ENCODE measurements at places on chromosomes 3 and 15. TPM values are rescaled to one million over a fixed set of nuclear protein-coding genes. Genes with fewer than 3 reads are reported as not detected.

GRCh38 chr15:87477737-87478686, 778.5 kb downstream of the NTRK3 start:
- no peak for DNase-seq

DNA sequence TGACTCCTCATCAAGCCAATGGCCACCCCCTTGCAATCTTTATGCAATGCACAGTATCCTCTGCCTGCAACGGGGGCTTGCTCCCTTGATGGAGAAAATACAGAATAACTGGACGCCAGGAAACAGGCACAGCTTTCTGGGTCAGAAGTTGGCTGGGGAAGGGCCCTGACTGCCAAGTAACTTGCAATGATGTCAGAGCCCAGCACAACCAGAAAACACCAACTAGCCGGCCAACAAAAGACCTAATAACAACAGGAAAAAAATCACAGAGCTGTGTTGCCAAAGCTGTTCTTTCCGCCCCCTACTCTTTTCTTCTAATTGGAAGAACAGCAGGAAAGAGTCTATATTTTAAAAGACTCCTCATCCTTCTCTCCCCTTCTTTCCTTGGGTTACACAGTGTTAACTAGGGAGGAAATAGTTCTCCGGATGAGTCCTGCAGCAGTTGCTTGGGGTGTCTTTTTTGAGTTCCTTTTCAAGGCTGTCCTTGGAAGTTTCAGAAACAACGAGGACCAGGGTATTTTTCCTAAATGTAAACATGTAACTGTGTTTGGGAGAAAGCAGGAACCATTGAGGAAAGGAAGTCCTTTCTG, 1.4 kb upstream of the SEMA6D start:
- DNase-seq = no peak

DNA sequence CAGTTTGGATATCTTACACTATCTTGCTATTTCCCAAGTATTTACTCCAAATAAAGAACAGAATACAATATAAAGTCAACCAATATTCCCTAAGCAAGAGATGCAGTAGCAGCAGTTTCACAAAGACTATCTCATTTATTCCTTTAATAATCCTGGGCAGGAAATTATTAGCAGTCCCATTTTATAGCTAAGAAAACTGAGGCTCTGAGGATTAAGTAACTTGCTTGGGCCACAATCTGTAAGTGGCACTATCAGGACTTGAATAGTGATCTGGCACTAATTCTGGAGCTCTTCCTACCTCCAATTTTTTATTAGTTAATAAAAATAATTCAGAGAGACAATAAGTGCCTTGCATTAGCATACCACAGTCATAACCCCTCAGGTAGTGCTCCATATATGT, 611.7 kb downstream of the MCTP2 start:
- DNase-seq = no peak

DNA sequence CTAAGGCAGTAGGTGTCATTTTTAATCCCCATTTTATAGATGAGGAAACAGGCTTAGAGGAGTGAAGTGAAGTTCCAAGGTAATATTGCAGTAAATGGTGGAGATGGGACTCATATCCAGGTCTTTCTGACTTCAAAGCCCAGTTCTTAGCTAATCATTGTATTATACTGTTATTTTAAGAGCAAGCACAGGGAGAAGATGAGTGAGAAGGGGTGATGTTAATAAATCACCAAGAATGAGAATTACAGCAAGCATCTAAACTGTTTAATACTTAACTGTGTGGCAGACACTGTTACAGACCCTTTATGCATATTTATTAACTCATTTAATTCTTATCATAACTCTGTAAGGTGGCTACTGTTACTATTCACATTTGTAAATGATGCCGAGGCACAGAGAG, 61.2 kb downstream of the VPS8 start:
- DNase-seq = no peak

LRRC31 gene
- not detected for total RNA-seq

GRCh38 chr3:192494174-192494573, 233.2 kb downstream of the FGF12 start:
- DNase-seq = no peak

DNA sequence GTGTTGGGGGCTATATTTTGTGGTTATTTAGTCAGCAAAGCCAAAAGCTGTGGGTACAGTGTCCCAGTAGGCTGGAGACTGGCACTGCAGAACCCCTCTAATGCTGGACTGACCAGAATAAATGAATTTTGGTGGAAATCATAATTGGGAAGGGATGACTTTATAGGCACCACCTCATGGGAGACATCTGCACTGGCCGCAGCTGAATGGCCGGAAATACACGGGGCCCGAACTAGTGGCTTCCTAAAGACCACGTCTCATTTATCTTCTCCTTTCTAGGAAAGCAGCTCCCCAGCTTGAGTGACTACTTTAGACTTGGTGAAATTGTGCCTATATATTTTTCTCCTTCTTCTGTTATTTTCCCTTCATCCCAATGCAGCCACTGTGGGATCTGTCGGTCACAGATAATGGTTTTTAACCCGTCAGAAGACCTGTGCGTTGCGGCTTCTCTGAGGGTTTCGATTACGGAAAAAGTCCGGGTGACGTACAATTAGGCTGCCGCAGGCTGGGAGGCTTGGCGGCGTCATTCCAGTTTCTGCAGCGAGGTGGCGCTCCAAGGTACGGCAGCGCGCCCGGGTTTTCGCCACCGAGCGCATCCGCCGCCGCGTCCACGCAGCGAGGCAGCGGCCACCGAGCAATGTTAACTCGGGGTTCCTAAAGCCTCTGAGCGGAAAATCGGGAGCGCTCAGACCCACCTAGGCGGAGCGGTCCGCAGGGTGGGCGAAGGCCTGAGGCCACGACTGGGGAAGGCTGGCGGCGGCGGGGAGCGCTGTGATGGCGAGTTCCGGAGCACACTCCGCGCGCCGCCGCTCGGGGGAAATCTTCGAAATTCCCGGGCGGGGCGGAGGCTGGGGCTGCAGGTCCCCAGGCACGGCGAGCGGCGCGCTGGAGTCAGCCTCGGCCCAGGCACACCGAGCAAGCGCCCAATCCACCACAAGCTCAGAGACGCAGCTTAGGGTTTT, 26.3 kb downstream of the NR2F2 start:
- peak; percentile 81 for DNase-seq

GRCh38 chr3:44983484-44983941, 7.5 kb downstream of the EXOSC7 start:
- DNase-seq = no peak

SEMA6D gene
- 9.0 TPM for total RNA-seq

AMT gene
- 3.6 TPM for total RNA-seq

GPR176 gene
- 73.6 TPM for total RNA-seq

GRCh38 chr15:58403581-58403980, 28.2 kb upstream of the LIPC start:
- DNase-seq = no peak

OTOL1 gene
- total RNA-seq = not detected

GRCh38 chr3:129688271-129688895, 81.9 kb upstream of the PLXND1 start:
- peak; percentile 90 for DNase-seq

- DNase-seq = peak; percentile 91
Observed at GRCh38 chr3:195154793-195155535, 116.0 kb downstream of the XXYLT1 start.

CCR1 gene
- total RNA-seq = 13.9 TPM

CASR gene
- total RNA-seq = not detected

DNA sequence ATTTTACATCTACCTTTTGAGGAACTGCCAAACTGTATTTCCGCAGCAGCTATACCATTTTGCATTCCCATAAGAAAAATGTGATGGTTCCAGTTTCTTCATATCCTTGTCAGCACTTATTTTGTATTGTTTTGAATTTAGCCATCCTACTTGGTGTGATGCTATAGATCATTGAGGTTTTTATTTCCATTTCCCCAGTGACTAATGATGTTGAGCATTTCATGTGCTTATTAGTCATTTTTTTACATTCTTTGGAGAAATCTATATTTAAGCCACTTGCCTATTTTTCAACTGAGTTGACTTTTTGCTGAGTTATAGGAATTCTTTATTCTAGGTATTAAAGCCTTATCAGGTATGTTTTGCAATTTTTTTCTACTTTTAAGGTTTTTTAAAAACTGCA, 347.6 kb upstream of the RARB start:
- DNase-seq = no peak

- DNase-seq = peak; percentile 69
Observed at GRCh38 chr15:68314563-68314962, 37.0 kb downstream of the FEM1B start.

DNA sequence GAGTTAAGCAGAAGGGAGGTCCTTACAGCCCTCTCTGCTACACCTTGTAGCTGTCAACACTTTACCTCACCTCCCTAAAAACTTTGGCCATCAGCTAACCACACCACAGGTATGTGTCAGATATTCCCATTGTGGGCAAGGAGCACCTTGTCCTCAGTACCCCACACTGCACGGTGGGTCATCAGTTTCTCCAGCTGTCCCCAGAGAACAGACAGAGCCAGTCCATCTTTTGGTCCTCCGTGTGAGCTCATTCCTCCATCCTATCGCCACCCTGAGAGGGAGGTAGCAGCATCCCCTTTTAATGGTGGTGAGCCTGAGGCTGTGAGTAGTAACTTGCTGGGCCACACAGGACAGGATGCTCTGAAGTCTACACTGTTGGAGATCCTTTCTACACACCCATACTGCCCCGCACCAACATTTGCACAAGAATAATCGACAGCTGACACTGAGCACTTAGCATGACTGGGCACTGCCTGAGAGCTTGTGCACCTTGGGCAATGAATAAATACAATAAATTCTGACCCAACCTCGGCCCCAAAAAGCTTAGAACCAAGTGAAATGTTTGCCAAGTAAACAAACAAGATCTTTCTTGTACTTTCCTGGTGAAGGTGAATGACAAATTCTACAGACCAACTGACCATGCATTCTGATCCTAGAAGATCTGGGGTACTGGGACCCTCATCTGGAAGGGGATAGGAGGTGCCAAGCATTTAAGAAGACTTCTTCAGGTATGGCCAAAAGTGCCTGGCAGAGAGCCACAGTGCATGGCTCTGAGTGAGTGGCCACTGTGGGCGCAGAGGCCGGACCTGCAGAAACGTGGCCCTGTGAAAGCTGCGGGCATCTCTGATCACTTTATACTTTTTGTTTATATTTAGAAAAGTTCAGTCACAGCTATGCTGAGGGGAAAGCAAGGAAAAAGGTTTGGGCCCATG, 6.9 kb downstream of the CHCHD4 start:
- no peak for DNase-seq

DNA sequence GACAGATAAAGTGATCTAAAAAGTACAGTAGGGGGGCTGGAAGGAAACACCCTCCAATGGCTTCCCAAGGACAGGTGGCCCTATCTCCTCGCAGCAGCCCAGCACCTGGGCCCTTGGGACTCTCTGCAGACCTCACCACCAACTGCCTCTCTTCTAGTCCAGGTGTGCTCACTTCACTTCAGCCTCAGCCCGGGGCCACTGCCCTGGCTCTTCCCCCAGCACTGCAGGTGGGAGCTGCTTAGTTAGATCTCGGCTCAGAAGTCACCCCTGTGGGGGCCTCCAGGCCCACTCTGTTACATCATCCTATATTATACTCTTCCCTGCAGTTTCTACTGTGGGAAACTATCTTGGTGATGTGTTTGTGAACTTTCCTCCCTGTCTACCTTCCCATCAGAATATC, 2.0 kb downstream of the KLF15 start:
- peak; percentile 21 for DNase-seq

- DNase-seq = no peak
Observed at GRCh38 chr3:142930463-142930862, 33.0 kb downstream of the PAQR9 start.

- DNase-seq = peak; percentile 91
Observed at GRCh38 chr15:29103824-29104565, 165.6 kb downstream of the NSMCE3 start.

DNA sequence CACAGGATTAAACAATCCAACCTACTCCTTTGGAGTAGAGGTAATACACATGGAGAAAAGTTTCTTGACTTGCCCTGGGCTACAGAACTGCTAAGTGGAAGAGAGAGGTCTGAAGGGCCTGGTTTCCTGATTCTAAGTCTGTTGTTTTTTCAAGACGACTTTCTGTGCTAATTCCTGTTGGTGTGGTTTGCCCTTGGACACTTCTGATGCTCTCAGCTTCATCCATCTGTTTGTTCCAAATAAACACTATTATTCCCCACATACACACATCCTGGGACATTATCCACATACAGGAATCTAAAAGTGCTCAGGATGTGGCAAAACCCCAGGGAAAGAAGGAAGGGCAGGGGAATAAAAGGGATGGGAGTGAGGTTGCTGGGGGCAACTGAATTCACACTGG, 393.5 kb upstream of the TBL1XR1 start:
- no peak for DNase-seq

- DNase-seq = no peak
Observed at GRCh38 chr3:13235897-13236296, 162.7 kb upstream of the IQSEC1 start.

CTXN2 gene
- total RNA-seq = not detected

TM6SF1 gene
- 11.3 TPM for total RNA-seq

- DNase-seq = no peak
Observed at GRCh38 chr15:29039466-29040369, 153.9 kb downstream of the APBA2 start.

WDR93 gene
- total RNA-seq = not detected

DNA sequence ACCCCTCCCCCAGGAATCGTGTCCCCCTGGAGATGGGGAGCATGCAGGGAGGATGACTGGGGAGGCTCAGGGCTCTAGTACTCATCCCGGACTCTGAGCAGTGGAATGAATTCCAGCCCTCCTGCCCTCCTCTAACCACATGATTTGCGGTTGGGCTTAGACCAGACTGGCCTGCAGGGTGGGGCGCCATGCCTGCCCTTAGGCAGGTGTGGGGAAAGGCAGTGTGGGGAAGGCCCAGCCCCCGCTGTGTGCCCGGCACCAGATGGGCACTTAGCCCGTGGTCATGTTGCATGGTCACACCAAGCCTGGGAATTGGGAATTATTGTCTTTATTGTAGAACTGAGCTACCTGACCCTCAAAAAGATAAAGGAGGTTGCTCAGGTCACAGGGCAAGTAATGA, 283.8 kb downstream of the TLE3 start:
- DNase-seq = no peak

GRCh38 chr15:67134871-67135492, 69.6 kb downstream of the SMAD3 start:
- no peak for DNase-seq

DNA sequence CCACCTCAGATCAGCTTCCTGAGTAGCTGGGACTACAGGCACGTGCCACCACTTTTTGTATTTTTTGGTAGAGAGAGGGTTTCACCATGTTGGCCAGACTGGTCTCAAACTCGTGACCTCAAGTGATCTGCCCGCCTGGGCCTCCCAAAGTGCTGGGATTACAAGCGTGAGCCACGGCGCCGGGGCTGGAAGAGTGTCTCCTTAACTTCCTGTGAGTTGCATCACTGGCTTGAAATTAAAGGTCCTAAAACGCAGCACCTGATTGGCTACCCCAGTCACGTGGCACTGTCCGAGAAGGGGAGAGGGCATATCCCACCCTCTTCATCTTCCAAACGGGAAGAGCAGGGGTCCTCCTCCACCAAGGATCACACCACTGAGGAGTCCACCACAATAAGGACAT, 5.5 kb upstream of the FAM174B start:
- no peak for DNase-seq
